ENCODE measurements at places on chromosomes 3 and 15.

GRCh38 chr15:51155891-51156290 lies 61.2 kb upstream of the TNFAIP8L3 start:
- no peaks in the 10 kb centered on the region for H3K4me1 ChIP-seq
- no peaks in the 10 kb centered on the region for H3K36me3 ChIP-seq
- no peak for DNase-seq
- no peak overlapping the region for H3K27ac ChIP-seq
- no peak overlapping the region for H3K4me3 ChIP-seq
- H3K27me3 ChIP-seq, result no peaks in the 10 kb centered on the region

DNA sequence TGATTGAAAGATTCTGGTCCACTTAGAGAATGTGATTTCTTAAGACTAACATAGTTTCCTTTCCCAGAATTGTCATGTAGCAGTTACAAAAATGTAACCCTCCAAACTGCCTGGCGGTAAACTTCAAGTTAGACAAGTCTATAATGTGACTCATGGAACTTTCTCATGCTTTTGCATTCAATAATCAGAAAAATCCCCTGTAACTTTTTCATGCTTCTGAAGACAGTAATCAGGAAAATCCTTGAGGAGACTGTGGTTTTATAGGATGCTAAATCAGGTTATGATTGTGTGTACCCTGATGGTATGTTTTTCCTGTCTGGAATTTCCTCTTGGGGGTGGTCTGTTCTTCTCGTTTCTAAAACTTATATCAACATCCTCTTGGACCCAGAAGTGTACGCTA lies 74.0 kb upstream of the RARB start:
- H3K4me3 ChIP-seq, result no peak overlapping the region
- H3K27me3 ChIP-seq, result no peaks in the 10 kb centered on the region
- no peaks in the 10 kb centered on the region for H3K36me3 ChIP-seq
- DNase-seq, result no peak
- H3K4me1 ChIP-seq, result no peaks in the 10 kb centered on the region

DNA sequence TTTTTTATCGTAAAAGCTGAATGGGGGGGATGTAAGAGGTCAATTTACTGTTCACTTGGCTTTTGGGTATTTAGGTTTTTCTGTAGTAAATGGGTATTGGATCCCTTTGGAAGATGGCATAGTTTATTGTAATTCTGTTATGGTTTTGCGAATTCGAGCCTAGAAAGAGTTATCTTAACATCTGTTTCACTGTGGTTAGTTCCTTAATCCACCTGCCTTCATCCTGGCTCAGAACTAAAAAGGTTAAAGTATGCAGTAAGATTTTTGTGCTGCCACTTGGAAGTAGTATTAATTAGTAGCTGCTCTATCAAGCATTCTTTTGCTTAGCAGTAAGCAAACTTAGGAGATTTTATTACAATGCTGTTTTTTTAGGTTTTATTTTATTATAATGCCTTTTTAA lies 62.4 kb downstream of the ARIH1 start:
- H3K4me3 ChIP-seq, result no peak overlapping the region
- peaks cover 11% of the 10 kb centered on the region for H3K4me1 ChIP-seq
- no peaks in the 10 kb centered on the region for H3K27me3 ChIP-seq
- no peak overlapping the region for H3K27ac ChIP-seq

GRCh38 chr3:11716573-11717290 lies 73.0 kb upstream of the VGLL4 start:
- H3K4me3 ChIP-seq, result no peak overlapping the region
- H3K4me1 ChIP-seq, result peaks cover 3% of the 10 kb centered on the region

DNA sequence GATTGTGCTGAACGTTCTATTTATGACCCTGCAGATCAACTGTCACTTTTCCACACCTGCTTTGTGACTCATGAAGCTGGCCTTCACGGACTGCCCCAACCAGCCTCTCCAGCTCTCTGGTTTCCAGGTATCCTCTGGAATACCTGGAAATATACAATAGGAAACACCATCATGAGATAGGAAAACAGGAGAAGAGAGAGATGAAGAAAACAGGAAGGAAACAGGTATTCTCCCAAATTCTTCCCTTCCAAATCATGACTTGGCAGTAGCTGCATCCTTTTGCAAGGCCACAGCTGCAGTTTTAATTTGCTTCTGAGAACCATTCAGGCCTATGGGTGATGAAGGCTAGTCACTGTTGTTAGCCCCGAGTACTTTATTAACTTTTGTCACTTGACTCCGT lies 909.1 kb downstream of the EPHA3 start:
- DNase-seq, result no peak
- H3K27ac ChIP-seq, result no peak overlapping the region

DNA sequence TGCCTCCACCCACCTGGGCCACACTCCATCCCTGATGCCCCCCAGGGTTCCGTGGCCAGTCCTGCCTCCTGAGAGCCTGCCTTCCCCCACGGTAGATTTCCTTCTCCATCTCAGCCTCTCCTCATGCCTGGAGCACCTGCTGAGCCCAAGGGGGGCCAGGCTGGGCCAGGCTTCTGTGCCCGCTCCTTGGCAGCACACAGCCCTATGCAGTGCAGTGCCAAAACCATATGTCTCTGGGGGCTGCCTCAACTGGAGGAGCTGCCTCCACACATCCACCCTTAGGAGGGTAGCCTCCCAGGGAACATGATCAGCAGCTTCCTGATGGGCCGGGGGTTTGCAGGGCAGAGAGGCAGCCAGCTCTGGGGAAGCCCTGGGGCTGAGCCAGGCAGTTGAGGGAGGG lies 24.6 kb upstream of the GATA2 start:
- H3K27me3 ChIP-seq, result no peaks in the 10 kb centered on the region
- H3K27ac ChIP-seq, result no peak overlapping the region
- DNase-seq, result no peak

DNA sequence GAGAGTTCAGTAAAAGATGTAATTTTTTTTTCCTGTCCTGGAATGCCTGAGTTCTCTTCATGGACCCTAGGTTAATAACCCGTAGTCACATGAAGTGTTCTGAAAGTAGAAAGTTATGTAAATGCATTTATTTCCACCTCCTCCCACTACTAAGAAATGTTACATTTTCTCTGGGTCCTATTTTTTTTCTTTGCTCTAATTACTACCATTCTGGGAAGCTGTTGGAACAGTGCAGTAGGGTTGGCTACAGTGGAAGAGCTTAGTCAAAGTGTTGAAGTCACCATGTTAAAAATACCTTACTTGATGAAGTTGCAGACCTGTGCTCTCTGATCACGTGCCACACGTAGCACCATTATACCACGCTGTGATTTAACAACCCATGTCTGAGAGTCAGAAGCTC lies 153.8 kb upstream of the TSC22D2 start:
- no peaks in the 10 kb centered on the region for H3K27me3 ChIP-seq
- no peak for DNase-seq
- H3K27ac ChIP-seq, result no peak overlapping the region
- H3K4me3 ChIP-seq, result no peak overlapping the region

- no peak overlapping the region for H3K4me3 ChIP-seq
- H3K27ac ChIP-seq, result no peak overlapping the region
- no peak for DNase-seq
- no peaks in the 10 kb centered on the region for H3K27me3 ChIP-seq
- H3K36me3 ChIP-seq, result no peaks in the 10 kb centered on the region
Measured at GRCh38 chr3:156847752-156848448, 21.7 kb downstream of the LEKR1 start.

- H3K27ac ChIP-seq, result no peak overlapping the region
- H3K4me3 ChIP-seq, result no peak overlapping the region
- no peaks in the 10 kb centered on the region for H3K27me3 ChIP-seq
- H3K4me1 ChIP-seq, result no peaks in the 10 kb centered on the region
Measured at GRCh38 chr15:32659340-32660155, 18.0 kb downstream of the SCG5 start.

DNA sequence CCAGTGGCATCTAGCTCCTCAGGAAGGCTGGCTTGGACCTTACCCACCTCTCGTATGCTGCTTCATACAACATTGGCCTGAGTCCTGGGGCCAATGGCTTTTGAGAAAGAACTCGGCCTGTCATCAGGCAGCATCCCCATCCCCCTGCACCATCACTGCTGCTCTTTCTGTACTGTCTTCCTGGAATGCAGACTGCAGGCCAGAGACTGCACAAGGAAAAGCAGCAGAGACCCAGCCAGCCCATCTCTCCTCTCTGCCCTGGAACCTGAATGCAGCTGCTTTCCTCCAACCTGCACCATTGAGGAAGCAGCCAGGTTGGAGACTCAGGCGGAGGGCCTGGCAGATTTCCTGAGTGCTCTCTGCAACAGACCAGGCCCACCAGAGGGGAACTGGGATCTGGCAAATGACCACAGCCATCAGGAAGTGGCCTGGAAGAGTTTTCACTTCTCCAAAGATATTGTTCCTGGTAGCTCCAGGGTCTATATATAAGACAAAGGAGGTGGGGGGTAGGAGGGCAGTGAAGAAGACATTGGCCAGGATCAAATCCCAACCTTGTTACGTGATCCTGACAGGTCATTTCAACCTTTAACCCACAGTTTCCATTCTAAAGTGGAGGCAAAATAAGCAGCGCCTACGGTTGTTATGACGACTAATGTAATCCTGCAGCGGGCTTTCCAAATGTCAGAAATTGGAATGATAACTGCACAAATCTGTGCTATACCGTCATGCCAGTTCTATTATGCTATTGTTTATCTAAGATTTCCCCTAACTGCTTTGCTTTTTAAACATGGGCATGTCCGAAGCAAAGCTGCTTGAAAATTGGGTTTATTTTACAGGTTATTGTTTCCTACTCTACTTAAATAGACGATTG lies 24.4 kb upstream of the RAB7A start:
- H3K4me3 ChIP-seq, result no peak overlapping the region
- DNase-seq, result no peak
- no peaks in the 10 kb centered on the region for H3K36me3 ChIP-seq
